ENCODE measurements at places on chromosomes 5 and 9.
A peak's percentile ranks its signal among the peaks of the same experiment; 100 is the strongest.

GRCh38 chr5:86232246-86232645 is 385.5 kb upstream of the COX7C start:
- DNase-seq, result no peak

GRCh38 chr5:96235008-96235910 is 197.8 kb downstream of the PCSK1 start:
- DNase-seq, result no peak

GRCh38 chr9:89036891-89037290 is 45.6 kb downstream of the S1PR3 start:
- no peak for DNase-seq

DNA sequence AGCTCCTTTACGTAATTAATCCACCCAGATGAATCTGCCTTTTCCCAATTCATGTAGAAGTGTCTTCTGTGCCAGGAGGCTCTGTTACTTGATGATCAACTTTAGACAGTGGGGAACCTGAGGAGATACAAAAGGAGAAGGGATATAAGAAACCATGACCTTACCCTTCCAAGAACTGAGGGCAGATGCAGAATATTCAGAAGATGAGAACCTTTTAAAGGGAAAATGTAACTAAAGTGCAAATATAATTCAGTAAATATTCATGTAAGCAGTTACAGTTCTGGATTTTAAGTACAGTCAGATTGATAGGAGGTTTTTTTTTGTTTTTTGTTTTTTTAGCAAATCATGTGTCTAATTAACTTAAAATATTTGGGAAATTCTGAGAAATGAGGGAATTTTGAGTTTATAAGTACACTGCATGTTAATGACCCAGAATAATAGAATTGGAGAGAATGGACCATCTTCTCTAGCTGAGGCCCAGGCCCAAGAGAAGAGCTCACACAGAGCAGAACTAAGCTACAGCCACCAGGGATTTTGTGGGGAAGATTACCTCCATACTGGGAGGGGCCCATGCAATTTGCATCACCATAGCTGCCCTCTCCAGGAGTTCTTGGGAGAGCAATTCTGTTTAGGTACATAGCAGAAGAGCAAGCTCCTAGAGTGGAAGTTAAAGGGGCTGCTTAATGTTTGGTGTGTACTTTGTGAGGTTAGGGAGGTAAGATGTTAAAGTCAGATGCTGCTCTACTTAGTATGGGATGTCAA is 61.5 kb downstream of the SV2C start:
- no peak for DNase-seq

GRCh38 chr5:673161-673830 is 19.9 kb downstream of the TPPP start:
- DNase-seq, result no peak

DNA sequence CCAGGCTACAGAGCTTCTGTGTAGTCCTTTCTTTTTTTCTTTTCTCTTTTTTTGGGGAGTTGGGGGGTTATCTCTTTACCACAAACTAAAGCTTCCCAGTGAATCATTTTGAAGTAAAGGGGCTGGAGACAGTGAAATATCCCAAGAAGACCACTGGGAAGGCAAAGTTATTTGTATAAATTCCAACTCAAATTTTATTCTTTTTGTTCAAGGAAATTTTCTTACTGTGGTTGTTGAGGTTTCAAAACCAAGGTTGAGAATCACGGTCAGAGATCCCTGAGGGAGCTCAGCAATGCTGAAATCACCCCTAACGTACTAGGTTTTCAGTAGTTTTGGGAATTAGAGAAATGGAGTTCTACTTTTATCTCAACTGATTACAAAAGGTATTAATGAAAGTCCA is 175.7 kb downstream of the ARHGEF28 start:
- no peak for DNase-seq

DNA sequence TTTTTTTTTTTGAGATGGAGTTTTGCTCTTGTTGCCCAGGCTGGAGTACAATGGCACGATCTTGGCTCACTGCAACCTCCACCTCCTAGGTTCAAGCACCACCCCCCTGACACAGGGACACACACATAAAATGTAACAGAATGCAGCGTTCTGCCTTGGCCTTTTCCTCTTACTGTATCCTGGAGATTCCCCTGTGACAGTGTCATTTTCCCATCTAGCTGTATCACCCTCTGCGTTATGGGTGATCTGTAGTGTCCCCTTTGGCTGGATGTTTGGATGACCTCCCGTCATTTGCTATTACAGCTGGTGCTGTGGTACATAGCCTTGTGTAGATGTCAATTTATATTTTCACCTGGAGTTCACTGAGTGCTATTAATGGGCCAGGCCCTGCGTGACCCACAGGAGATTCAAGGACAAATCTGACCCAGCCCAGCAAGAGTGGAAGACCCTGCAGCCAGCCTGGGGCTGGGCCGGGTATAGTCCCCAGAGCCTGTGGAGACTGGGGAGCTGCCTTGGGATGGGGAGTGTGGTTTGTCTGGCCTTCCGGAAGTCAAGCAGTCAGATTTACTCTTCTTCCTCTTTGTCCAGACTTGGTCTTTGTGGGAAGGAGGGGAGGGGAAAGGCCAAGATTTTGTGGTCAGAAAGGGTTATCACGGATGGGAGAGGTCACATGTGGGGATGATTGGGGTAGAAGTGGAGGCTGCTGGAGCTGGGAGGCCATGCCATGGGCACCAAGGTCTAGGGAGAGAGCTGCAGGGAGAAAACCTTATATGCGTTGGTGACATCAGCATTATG is 43.6 kb downstream of the ERGIC1 start:
- no peak for DNase-seq

- DNase-seq, result no peak
Measured at GRCh38 chr5:69528035-69528434, 32.0 kb upstream of the GTF2H2C start.

GRCh38 chr9:130433168-130433946 is 11.4 kb upstream of the ASS1 start:
- peak; percentile 71 for DNase-seq

DNA sequence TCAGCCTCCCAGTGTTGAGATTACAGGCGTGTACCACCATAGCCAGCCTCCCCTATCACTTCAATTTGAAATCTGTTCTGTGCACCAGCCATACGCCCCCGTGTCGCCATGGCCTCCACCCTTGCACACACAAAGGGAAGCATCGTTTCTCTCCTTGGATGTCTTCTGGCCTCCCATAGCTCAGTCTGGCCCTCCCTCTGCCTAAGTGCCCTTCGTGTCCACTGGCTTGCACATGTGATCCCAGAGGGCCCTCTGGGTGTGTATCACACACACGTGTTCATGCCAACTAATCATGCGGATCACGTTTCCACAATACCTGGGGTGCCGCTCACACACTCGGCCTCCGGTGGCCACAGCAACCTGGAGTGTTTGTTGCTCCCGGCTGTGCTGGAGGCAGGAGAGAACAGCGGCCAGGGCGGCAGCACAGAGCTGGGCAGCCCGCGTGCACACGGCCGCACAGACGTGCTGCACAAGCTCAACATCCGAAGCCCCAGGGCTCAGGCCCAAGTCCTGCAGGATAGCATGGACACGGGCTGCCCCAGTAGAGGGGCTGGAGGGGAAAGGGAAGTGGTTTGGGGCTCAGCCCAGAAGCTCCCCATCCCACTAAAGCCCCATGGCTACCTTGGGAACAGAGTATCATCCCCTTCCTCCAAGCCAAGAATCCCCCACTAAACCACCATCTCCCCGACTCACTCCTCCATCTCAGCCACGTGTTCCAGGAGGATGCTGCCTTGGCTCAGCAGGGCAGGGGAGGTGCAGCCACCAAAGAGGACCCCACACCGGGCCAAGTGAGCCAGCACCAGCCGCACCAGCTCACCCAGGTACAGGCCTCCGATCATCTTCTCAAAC is 10.9 kb downstream of the HK3 start:
- DNase-seq, result no peak

DNA sequence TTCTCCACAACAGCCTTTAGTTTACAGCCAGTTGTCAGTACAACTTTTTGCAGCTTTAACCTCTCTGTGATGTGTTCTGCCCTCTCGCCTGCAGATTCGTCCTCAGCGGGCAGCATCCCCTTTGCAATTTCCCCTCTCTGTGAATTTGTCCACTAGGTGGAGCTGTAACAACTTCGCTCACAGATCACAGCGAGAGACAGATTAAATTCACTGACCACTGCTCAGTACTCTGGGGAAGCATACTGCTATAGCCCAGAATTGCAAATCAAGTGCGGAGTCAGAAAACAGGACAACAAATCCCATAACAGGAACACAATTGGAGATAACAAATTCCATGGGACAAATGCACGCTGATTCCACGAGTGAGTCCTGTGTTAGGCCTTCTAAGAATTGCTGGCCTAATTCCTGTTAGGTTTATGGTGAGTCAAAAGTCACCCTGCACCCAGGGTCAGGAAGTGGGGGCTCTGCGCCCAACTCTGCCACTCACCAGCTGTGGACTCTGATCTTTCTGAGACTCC is 2124.9 kb downstream of the MAT2B start:
- peak; percentile 8 for DNase-seq

- DNase-seq, result no peak
Measured at GRCh38 chr9:76150013-76150412, 244.2 kb downstream of the RFK start.

Measured in NCI-H2171 treated with DMSO at 0.1 percent for 48 hours (cell line).